Naive B cell (primary cell): ENCODE measurements at places on chromosomes 3 and 15. TPM values are rescaled to one million over a fixed set of nuclear protein-coding genes. Genes with fewer than 3 reads are reported as not detected.

DNA sequence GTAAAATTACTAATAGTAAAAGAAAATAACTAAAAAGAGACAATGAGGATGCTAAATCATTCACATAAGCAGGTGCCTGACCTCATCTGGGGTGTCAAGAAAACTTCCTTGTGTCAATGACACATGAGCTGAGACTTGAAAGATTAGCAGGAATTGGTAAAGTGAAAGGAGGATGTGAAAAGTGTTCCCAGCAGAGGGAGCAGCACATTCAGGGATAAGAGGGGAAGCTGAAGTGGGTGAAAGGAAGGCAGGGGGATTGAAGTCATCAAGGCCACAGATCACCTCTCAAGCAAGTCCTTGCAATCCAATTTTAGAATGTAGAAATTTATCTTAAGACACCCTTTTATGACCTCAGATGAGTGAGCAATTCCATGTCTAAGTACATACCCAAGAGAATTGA, 60.2 kb upstream of the ACP3 start:
- no peaks in the 10 kb centered on the region for H3K36me3 ChIP-seq
- no peak overlapping the region for H3K4me3 ChIP-seq
- peaks cover 9% of the 10 kb centered on the region for H3K27me3 ChIP-seq

- H3K4me1 ChIP-seq = peaks cover 13% of the 10 kb centered on the region
- no peak overlapping the region for H3K4me3 ChIP-seq
- no peaks in the 10 kb centered on the region for H3K36me3 ChIP-seq
- no peak overlapping the region for H3K27ac ChIP-seq
These were observed 3.1 kb downstream of the MST1R start for GRCh38 chr3:49900491-49901153.

GRCh38 chr3:104911376-104911775, 455.3 kb upstream of the ALCAM start:
- no peak overlapping the region for H3K4me3 ChIP-seq
- no peak overlapping the region for H3K27ac ChIP-seq
- H3K36me3 ChIP-seq = no peaks in the 10 kb centered on the region
- no peaks in the 10 kb centered on the region for H3K27me3 ChIP-seq

DNA sequence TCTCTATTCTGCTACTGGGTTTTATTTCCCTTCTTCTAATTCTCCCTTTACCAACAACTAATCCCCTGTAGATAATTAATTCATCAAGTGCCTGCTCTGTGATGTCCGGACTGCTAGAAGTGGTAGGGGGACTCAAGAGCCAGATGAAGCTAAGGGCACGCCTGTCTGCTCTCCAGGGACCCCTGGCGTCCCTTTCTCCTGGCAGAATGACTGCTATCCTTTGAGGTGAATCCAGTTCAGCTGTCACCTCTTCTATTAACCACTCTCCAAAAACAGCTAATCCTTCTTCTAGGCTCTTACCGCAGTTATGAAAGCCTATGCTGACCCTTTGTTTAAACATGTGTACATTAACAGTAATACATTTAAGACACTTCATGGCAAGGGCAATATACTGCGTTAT, 1.4 kb upstream of the CHRNA7 start:
- no peak for DNase-seq
- peaks cover 64% of the 10 kb centered on the region for H3K27me3 ChIP-seq
- no peak overlapping the region for H3K27ac ChIP-seq
- H3K4me1 ChIP-seq = peaks cover 8% of the 10 kb centered on the region

The ZNF197 gene
- 6.0 TPM for polyA plus RNA-seq

DNA sequence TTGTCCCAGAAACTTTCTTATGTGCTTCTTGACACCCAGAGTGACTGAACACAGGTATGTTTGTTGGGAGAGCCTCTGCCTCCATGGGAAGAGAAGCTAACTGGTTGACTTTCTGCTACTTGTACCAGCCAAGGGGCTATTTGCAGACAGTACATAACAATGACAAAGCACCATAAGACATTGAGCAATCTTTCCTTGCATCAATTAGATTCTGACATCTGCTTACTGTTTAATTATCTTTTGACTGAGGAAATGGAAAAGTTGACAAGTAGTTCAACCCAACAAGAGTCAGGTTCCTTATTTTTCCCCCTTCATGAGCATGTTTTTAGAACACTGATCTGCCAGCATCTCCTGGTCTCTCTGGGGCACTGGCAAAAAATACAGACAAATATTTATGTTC, 157.7 kb downstream of the RPLP1 start:
- H3K4me1 ChIP-seq = peaks cover 2% of the 10 kb centered on the region
- no peak overlapping the region for H3K27ac ChIP-seq
- H3K4me3 ChIP-seq = no peak overlapping the region

The GRIP2 gene
- polyA plus RNA-seq = not detected

DNA sequence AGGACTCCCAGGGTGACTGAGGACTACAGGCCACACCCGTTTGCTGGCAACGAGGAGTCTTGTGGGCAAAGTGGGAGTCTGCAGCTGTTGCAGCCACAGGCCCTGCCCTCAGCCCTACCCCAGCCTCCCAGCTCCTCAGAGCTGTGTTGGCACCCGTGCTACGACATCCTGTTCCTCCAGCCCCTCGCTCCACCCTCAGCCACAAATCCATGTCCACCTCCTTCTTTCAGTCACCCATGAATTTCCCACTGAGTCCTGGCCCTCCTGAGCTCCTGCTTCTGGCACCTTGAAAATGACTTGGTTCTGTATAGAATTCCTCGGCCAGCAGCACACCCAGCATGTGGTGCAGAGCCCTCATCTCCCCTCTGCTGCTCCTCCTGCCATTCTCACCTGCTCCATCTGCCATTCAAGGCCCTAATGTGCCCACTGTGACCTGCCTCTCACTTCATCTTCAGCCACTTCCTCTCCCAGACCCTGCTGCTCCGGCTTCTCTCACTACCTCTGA, 20.9 kb upstream of the VILL start:
- no peak overlapping the region for H3K4me3 ChIP-seq
- DNase-seq = no peak
- no peak overlapping the region for H3K27ac ChIP-seq
- H3K36me3 ChIP-seq = no peaks in the 10 kb centered on the region
- H3K27me3 ChIP-seq = peaks cover 5% of the 10 kb centered on the region

The ZNF774 gene
- polyA plus RNA-seq = not detected

- peaks cover 13% of the 10 kb centered on the region for H3K27me3 ChIP-seq
- H3K36me3 ChIP-seq = peaks cover 5% of the 10 kb centered on the region
- no peak overlapping the region for H3K27ac ChIP-seq
- no peak overlapping the region for H3K4me3 ChIP-seq
- DNase-seq = no peak
- no peaks in the 10 kb centered on the region for H3K4me1 ChIP-seq
These were observed 61.5 kb upstream of the GOLIM4 start for GRCh38 chr3:168157099-168157700.

The GOLGA8M gene
- not detected for polyA plus RNA-seq

The TPRG1 gene
- polyA plus RNA-seq = not detected

The RASGRP1 gene
- polyA plus RNA-seq = 2.9 TPM

GRCh38 chr3:116139641-116140040, 305.6 kb downstream of the LSAMP start:
- H3K4me1 ChIP-seq = no peaks in the 10 kb centered on the region
- H3K27ac ChIP-seq = no peak overlapping the region
- no peak for DNase-seq

DNA sequence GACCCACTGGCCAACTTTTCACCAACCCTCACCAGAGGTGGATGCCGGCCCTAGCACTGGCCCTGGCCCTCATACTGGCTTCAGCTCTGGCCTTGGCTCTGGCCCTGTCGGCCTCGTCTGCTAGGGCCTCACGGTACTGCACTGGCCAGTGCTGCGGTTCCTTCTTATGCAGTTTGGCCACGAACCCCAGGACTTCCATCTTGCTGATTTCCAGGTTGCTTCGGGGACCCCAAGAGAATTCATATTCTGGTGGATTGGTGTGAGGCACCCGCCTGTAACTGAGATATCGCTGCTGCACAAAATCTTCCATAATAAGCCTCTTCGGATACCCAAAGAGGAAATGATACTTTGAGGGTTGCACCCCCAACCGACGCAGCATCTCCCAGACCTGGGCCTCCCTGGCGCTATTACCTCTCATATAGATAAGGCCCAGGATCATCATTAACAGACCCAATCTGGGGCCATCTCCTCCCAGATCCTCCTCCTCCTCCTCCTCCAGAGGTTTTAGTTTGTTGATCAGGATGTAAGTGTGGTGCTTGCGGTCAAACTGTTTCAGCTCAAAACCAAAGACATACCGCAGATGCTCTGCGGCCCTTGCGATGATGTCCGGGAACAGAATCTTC, 883 bp downstream of the MAGEF1 start:
- DNase-seq = peak; percentile 64
- H3K4me3 ChIP-seq = peak overlapping the region; percentile 84
- peak overlapping the region; percentile 24 for H3K27ac ChIP-seq
- no peaks in the 10 kb centered on the region for H3K36me3 ChIP-seq
- no peaks in the 10 kb centered on the region for H3K27me3 ChIP-seq

GRCh38 chr3:33751336-33751735, 33.3 kb upstream of the CLASP2 start:
- H3K4me1 ChIP-seq = no peaks in the 10 kb centered on the region
- H3K4me3 ChIP-seq = no peak overlapping the region
- H3K36me3 ChIP-seq = peaks cover 14% of the 10 kb centered on the region
- H3K27me3 ChIP-seq = peaks cover 14% of the 10 kb centered on the region
- no peak for DNase-seq

DNA sequence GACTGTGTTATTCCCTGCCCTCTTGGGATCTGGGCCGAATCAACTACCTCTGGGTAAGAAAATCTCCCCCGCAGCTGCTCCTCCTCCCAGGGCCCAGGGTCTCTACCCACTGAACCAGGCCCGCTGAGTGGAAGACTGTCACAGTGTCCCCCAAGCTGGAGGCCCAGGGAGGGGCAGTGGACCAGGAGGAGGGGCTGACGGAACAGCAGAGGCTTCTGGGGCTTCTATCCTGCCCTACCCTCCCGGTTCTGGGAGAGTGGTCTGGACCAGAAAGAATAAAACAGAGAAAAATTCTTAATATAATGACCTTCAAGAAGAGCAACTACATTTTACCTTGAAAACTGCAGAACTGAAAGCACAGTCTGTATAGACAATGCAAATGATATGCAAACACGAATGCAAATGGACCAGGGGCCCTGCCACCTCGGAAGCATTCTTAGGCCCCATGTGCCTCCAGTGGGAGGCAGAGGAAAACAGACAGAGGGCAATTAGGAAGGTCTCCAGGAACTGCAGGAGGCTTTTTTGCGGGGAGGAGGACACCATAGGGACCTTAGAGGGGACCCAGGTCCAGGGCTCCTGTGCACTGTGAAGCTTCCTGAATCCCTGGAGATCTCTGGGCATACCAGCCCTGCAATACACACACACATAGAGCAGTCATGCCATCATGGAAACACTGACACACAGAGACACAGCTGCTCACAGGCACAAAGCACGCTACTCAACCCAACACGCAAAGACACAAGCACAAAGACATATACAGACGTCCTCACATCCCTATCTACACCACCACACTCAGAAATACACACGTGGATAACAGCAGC, 12.3 kb downstream of the MEGF11 start:
- no peaks in the 10 kb centered on the region for H3K4me1 ChIP-seq
- no peak overlapping the region for H3K27ac ChIP-seq
- H3K27me3 ChIP-seq = peaks cover 23% of the 10 kb centered on the region
- H3K36me3 ChIP-seq = no peaks in the 10 kb centered on the region

- no peaks in the 10 kb centered on the region for H3K36me3 ChIP-seq
- H3K4me3 ChIP-seq = no peak overlapping the region
- no peaks in the 10 kb centered on the region for H3K4me1 ChIP-seq
- no peaks in the 10 kb centered on the region for H3K27me3 ChIP-seq
- H3K27ac ChIP-seq = no peak overlapping the region
- no peak for DNase-seq
These were observed 495.5 kb downstream of the TAFA4 start for GRCh38 chr3:68436619-68437401.

DNA sequence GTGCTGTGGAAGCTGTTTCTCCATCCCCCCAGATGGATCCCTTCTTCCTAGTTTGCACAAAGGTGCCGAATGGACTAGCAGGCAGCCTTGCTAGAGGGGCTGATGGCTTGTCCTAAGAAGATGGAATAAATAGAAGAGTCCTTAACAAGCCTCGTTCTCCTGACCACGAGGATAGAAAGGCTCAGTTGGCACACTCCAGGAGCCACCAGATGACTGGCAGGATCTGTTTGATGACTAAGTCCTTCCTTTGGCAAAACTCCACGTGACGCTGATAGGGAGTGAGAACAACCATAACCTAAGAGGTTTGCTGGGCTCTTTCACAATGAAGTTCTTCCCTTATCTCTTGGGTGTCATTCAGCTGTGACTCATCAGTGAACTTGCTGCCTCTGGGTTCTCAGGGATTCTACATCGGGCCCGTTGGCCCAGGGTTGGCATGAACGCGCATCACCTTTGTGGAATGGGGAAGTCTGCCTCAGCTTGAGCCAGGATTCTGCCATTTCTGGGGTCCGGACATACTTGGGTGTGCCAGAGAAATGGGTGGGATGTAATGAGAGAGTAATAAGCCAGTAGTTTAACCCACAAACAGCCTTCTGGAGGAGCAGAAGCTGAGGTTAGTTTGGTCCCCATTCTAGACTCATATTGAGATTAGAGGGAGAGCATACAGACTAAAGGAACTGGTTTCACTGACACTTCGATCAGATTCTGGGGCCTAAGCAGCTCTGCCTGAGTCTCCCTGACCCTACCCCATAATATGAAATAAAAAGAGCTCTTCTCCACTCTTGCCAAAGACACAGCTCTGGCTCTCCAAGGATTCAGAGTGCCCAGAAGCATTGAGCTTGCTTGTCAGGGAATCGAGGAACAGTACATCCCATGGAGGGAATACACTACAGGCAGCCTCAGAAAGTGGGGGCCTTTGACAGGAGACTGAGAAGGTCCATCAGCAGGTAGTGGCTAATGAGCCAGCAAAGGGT, 2.0 kb upstream of the MELTF start:
- no peaks in the 10 kb centered on the region for H3K36me3 ChIP-seq
- peaks cover 14% of the 10 kb centered on the region for H3K4me1 ChIP-seq
- no peak overlapping the region for H3K4me3 ChIP-seq
- H3K27ac ChIP-seq = no peak overlapping the region

DNA sequence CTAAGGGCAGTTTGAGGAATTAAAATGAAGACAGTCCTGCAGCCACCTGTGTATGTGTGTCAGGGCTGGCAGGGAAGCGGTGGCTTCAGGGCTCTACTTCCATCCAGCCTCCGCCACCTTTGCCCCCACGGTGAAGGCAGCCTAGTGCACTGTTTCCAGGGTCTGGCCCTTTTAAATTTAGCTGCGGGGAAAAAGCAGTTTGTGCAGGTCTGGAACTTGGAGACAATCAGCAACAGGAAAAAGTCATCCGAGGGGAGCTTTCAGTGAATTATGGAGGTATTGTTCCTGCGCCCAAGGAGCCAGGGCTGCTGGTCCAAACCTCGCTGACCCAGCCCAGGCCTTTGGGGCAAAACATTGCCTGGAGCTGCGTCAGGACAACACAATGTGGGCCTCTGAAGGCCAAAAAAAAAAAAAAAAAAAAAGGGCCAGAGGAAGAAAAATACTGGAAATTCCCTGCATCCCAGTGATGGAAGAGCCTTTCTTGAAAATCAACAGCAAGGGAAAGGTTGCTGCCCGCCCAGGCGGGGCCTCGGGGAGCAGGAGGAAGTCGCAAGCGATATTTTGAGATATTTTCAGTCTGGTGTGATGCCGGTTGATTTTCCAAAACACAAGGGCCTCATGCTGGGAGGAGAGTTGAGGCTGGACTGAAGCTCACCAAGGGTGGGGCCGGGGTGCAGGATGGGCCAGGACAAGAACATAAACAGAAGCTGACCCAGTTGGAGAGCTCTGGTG, 25.5 kb upstream of the FGD5 start:
- H3K4me3 ChIP-seq = no peak overlapping the region
- no peak for DNase-seq
- peaks cover 26% of the 10 kb centered on the region for H3K27me3 ChIP-seq
- no peak overlapping the region for H3K27ac ChIP-seq
- no peaks in the 10 kb centered on the region for H3K36me3 ChIP-seq

GRCh38 chr3:63864008-63864964, 619 bp downstream of the ATXN7 start:
- peak overlapping the region; percentile 95 for H3K27ac ChIP-seq
- no peaks in the 10 kb centered on the region for H3K36me3 ChIP-seq
- H3K27me3 ChIP-seq = no peaks in the 10 kb centered on the region
- H3K4me3 ChIP-seq = peak overlapping the region; percentile 98
